ENCODE measurements at places on chromosomes 12 and 14.

DNA sequence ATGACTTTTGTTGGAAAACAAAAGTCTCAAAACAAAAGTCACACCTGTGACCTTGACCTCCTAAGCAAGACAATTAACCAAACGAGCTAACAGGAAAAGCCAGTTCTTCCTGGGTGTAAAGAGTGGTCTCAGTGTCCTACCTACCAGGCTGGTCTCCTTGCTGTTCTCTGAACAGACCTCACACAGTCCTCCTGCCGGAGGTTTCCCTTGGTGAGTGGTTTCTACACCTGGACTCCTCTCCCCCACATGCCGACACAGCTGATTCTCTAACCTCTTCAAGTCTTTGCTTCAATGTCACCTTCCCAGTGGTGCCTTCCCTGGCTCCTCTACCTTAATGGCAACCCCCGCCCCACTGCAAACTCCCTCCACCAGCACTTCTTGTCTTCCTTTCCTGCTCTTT, 238.6 kb downstream of the ZFP36L1 start:
- no peak for DNase-seq

- peak; percentile 75 for DNase-seq
Measured at GRCh38 chr12:109387425-109388166, 39.9 kb downstream of the MYO1H start.

DNA sequence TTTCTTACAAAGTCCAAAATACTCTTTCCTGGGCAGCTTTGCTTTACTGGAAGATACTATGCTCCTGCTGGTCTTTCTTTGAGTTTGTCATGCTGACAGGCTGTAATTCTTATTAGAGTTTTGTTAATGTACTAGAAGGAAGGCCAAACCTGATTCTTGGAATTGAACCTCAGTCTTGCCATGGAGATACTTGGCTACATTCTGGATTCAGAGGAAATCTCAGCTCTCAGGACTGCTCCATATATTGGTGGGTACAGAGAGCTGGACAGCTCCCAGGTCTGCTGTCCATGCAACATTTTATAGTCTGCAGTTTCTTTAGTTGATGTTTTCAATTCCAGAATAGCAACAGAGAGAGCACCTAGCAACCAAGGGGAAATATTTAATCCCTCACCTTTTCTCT, 363.1 kb upstream of the STXBP6 start:
- DNase-seq: no peak

GRCh38 chr12:21800011-21800410, 25.5 kb upstream of the KCNJ8 start:
- DNase-seq: no peak

DNA sequence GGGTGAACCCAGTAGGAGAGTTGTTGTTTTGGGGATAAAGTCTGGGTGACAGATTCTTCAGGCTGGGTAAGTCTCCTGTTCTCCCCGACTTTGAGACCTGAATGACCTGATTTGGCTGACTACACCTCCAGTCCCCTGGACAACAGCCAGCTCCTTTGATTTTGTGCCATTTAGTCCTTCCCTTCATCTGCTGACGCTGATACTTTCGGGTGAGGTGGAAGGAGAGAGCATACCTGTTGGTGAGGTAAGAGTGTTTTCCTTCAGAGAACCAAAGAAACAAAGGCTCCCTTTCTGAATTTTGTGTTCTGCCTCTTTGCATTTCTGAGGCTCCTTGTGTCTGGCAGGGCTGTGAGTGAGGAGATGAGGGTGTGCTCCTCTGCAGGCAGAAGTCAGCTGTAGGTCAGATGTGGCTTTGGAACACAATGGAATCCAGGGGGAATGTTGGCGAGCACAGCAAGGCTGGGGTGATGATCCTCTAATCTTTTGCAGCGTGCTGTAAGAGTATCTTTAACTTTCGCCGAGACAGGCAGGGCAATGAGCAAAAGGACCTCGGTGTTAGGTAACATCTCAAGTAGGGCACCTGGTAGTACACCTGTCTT, 12.1 kb downstream of the ETV6 start:
- DNase-seq: no peak

DNA sequence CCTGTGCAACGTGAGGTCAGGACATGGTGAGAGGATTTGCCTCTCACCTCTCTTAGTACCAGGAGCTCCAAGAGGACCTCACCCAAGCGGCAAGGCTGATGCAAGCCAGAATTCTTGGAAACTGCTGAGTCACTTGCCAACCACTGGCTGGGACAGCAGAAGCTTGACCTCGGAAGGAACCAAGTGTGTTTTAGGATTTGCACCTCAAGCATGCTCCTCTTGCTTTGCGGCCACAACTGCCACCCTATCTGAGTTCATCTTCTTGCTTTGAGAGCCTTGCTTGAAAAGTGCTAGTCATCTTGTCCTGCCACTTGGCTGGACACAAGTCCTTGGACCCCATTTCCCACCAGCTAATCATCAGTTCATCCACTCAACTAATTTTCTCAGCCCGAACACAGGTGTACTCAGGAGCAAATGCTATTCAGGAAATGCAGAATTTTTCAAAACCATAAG, 195.8 kb downstream of the SLC25A21 start:
- DNase-seq: no peak

GRCh38 chr12:118984161-118984943, 3.0 kb downstream of the SRRM4 start:
- peak; percentile 88 for DNase-seq

DNA sequence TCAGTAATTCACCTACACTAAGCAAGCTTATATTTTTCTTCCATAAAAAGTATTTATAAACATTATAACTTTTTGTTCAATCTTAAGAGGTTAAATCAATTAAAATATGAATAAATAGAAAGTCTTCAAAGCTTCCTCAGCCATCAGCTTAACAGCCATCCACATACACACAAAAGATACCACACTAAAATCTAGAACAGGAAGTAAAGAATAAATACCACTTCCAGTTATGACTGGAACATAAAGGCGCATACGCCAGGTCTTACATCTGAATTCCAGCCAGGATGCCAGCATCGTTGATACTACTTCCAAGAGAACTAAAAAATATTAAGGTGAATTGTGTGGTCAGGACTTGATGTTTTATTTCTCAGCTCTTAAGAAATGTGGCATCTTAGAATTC, 17.0 kb downstream of the SIX1 start:
- DNase-seq: no peak

- no peak for DNase-seq
Measured at GRCh38 chr14:105589161-105589925, 63.0 kb downstream of the TMEM121 start.

DNA sequence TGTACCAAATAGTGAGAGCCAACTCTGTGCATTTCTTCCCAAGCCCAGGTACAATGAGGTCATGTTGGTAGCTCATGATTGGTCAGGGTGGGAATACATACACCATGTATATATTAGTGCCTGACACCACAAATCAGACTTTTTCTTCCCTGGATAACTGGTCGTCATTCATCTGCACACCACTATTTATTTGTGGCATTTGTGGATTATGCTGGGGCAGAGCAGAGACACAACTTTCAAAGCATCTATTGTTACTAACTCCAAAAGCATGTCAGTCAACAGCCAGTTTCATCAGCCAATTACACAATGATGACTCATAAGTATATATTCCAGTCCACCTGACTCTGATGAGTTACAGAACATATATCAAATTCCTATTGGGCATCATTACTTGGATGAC, 181.7 kb downstream of the ADAMTS20 start:
- no peak for DNase-seq

DNA sequence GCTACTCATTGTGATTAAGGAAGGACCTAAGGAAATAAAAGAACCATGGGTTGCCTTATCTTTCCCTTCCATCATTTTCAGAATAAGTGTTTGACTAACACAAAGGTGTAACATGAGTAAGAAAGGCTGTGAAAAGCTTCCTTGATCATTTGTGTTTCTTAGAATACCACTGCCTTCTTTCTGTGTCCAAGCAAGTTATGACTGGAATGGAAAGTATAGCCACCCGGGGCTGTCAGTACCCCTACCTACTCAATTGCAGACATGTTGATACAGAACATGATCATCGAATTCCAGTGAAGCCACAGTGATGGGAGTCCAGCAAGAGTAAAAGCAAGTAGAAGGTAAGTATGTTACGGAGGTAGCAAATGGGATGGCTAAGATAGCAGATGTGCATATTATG, 209.8 kb downstream of the PELI2 start:
- no peak for DNase-seq
